ENCODE measurements at places on chromosomes 16 and 17.

- no peak for ATAC-seq
Measured at GRCh38 chr17:59093702-59094231, 12.9 kb downstream of the TRIM37 start.

- ATAC-seq: peak; percentile 79
Measured at GRCh38 chr17:31321481-31321880, at the start of gene EVI2A. Gene EVI2A (minus strand): TSS chr17:31321622. CDS start chr17:31319013, 2,609 bp downstream.

- ATAC-seq: peak; percentile 14
Measured at GRCh38 chr17:20033415-20033814, 24.3 kb downstream of the SPECC1 start.

DNA sequence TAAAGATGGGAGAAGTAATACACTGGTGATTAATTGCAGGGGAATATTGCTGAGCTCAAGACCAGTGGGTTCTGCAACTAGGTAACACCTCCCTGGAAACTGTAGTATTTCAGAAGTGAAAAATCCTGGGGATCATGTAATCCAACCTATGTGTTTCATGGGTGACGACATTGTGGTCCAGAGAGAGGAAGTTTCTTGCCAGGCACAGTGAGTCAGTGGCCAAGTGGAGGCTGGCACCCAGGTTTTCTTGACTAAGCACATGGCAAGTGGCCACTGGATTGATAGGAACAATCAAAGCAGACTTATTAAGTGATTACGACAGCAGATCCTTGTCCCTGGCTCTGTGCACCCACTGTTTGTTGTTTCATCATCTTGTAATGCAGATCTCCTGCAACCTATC is 14.6 kb upstream of the CIITA start:
- peak; percentile 78 for ATAC-seq

GRCh38 chr16:71426069-71426879 is 15.6 kb downstream of the TLE7 start:
- ATAC-seq: peak; percentile 59

GRCh38 chr16:89266521-89267134 is 49.1 kb downstream of the ZNF778 start:
- ATAC-seq: no peak

DNA sequence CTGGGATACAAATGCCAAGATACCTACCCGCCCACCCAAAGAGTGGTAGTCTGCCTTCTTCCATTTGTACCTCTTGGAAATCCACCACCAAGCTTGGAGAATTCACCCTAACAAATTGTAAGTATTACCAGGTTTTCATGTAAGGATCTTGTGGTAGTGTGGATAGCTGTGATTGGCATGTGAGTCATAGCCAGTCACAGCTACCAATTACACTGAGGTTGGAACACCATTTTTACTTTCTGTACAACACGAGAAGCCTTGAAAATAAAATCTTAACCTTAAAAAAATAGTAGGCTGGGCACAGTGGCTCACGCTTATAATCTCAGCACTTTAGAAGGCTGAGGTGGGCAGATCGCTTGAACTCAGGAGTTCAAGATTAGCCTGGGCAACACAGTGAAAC is 18.5 kb upstream of the SLC35G3 start:
- peak; percentile 55 for ATAC-seq

Measured in activated T-helper 17 cell treated with anti-CD3 and anti-CD28 coated beads, Interleukin-2, amount 50 U/mL, for 72 hours (primary cell).